CD4-positive, alpha-beta T cell treated with Interleukin-4 for 1 hour (primary cell): ENCODE measurements at places on chromosomes 13 and 19.
A peak's percentile ranks its signal among the peaks of the same experiment; 100 is the strongest.

DNA sequence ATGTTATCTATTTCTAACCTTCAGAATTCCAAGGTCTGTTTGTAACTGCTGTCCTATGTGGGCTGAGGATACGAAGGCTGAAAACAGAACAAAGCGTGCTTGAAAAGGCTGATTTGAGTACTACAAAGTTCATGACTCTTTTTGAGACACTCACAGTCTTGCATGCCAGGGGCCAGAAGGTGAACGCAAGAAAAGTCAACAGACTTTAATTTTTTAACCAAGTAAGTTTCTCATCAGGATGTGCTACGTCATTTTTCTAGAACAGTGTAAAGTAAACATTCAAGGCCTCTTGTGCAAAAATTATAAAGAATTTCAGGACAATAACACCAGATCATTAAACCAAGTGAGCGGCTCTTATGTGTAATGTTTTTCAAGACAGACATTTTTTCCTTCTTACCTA, 163.5 kb downstream of the COG6 start:
- DNase-seq = no peak

- DNase-seq = no peak
These were observed 55.8 kb downstream of the VAV1 start for GRCh38 chr19:6828306-6828697.

- DNase-seq = no peak
These were observed 26.9 kb downstream of the ZNF846 start for GRCh38 chr19:9741476-9742171.

DNA sequence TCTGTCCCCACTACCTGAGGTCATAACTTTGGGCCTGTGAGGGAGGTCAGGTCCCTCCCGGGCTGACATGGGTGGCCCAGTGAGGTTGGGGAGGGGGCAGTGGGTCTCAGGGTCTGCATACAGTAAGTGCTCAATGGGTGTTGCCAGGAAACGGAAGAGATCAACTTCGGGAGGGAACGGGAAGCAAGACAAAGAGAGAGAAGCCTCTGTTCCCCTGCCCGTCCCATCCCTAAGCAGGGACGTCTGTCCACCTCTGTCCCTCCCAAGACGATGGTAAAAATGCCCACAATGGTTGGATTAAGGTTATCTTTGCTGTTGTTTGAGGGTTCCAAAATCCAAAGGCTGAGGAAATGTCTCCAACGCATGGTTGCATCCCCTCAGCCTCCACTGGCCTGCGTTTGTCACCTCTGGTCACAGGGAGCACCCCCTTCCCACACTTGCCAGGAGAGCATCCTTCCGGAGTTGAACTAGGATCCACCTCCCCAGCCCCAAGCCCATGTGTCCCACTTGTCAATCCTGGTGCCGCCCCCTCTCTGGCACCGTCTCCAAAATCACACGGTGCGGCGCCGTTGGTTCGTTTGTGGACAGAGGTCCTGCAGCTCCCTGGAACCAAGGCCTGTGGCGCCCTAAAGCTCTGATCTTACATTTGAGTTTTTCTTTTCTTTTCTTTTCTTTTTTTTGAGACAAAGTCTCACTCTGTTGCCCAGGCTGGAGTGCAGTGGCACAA, 774 bp upstream of the HOMER3 start:
- no peak for DNase-seq

DNA sequence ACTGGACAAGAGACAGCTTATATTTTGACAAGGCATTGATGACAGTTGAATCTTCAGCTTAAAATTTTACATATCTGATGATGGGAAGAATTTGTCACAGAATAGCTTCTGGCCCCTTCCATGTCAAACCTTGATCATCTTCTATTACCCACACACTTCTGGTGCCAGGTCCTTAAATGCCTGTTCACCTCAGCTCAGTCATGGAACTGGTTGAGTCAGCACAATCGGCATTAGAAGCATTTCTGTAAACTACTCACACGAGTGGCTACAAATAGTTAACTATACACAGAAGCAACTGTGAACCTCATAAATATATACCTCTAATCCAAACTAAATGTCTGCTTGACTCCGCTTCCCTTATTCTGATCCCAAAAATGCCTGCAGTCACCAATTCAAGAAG, 161.2 kb downstream of the FOXO1 start:
- DNase-seq = no peak

DNA sequence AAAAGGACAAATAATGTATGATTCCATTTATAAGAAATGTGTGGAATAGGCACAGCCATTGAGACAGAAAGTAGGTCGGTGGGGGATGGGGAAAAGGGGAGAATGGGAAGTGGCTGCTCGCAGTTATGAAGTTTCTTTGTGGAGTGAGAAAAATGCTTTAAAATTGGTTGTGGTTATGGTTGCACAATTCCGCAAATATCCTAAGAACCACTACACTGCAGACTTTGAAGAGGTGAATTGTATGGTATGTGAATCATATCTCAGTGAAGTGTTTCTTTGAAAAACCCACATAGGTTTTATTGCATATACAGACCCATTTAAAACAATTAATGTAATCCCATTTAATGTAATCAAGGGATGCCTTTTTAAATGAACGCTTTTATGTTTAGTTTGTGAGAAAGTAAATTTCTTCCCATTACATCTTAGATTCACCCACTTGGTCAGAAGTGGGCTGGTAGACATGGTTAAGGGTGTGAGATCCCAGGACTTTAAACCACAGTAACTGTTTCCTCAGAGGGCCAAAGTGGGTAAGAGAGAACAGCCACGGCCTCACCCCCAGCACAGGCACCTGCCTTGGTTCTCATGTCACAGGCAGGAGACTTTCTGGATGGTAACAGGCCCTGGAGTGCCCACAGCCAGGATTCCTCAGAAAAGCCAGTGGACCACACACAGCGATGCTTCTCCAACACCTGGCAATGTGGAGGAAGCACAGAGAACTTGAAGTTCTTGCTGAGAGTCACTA, 119.3 kb upstream of the GJB6 start:
- DNase-seq = no peak

GRCh38 chr13:52852444-52852843, 4.0 kb upstream of the PCDH8 start:
- DNase-seq = no peak

- no peak for DNase-seq
These were observed 355.0 kb downstream of the MYO16 start for GRCh38 chr13:108984251-108984920.

- no peak for DNase-seq
These were observed 1.6 kb downstream of the ESD start for GRCh38 chr13:46795321-46795720.

GRCh38 chr13:23087880-23088279, 92.9 kb upstream of the SGCG start:
- DNase-seq = peak; percentile 5

DNA sequence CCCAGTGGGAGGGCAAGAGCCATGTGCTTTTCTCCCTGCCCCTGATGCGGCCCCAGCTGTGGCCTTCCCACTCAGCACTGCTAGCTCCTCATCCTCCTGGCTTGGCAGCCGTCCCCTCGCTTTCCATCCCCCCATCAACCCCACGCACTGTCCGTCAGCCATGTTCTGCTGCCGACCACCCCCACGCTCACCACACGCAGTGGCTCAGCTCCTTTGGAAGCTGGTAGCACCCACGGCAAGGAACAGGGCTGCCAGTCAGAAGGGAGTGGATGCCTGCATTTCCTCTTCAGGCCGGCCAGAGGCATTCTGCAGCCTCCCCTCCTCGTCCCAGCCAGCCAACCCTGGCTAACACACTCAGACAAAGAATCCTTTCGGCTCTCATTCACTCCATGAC, 6.3 kb downstream of the CALM3 start:
- DNase-seq = no peak
